ENCODE measurements at places on chromosomes 7 and 10.

GRCh38 chr7:31466036-31466435 lies 47.9 kb upstream of the ITPRID1 start:
- no peak for DNase-seq

- DNase-seq, result no peak
These were observed 78.5 kb downstream of the CREB5 start for GRCh38 chr7:28490831-28491230.

GRCh38 chr10:126373972-126374371 lies 14.3 kb downstream of the ADAM12 start:
- DNase-seq, result no peak

DNA sequence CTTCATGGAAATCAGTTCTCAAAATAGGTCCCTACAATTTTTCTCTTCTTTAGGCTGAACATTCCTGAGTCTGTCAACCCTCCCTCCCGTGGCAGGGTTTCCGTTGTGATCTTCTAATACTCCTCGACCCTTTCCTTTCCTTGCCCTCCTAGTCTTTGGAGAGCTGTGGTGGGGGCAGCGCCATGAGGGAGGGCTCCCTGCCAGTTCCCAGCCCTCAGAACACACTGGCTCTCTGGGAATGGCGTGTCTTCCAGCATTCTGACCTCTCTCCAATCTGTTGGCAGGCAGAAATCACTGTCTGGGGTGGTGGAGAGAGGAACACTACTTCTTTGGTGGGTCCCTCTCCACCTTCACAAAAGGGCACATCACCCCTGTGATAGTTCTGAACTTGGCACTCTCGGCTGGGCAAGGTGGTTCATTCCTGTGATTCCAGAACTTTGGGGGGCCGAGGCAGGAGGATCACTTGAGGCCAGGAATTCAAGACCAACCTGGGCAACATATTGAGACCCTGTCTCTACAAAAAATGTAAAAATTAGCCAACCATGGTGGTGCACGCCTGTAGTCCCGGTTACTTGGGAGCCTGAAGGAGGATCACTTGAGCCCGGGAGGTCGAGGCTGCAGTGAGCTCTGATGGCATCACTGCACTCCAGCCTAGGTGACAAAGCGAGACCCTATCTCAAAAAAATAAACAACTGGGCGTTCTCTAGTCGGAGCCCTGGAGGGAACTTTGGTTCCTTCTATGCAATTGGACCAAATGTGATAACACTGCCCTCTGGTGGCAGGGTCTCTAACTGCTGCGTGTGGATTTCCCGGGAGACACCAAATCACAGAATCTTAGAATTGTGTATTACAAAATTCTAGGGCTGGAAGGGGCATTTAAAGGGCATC lies 13.1 kb upstream of the ARPC1A start:
- DNase-seq, result peak; percentile 80

DNA sequence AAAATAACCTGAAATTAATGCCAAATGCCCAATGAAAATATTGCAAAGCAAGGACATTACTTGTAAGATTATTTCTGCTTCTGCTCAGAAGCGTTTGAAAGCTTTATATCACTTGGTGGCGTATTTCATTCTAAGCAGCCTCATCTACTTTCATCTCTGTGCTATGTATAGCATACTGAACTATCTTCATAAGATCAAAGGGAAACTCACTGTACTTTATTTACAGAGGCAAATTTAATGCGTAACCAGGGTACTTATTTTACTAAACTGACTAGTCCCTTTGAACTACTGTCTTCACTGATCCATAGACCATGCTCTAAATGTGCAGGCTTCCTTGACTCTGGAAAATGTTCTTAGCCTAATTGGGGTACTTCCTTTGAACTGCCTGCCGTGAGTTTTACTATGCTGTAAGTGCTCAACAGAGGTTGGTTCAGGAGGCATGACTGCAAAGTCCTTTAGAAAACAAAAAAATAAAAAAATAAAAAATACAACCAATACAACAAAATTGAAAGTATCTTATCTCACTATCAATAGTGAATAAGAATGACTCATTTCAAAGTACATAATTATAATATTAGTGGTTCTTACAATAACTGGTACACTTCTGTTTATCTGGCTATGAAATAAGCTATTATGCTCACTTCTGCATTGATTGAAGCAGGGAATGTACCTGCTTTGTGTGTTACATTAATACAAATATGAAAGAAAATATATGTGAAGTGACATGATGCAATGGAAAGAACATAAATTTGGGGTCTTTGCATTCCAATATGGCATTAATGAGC lies 41.0 kb upstream of the TSPAN12 start:
- DNase-seq, result no peak

DNA sequence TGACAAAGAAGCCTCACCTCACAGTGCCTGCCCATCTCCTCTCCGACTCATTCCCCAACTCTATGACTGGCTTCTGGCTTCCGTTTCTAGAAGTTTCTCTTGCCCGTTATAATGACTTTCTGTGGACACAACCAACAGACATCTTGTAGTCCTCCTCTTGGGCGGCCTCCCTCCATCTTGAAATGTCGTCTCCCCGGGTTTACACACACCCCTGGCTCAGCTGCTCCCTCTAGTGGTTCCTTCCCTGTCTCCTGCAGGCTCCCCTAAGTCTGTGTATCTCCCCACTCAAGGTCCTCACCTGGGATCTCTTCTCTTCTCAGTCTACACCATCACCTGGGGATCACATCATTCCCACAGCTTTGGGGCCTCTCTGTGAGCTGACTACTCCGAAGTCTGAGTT lies 123.4 kb upstream of the NEBL start:
- DNase-seq, result peak; percentile 7

DNA sequence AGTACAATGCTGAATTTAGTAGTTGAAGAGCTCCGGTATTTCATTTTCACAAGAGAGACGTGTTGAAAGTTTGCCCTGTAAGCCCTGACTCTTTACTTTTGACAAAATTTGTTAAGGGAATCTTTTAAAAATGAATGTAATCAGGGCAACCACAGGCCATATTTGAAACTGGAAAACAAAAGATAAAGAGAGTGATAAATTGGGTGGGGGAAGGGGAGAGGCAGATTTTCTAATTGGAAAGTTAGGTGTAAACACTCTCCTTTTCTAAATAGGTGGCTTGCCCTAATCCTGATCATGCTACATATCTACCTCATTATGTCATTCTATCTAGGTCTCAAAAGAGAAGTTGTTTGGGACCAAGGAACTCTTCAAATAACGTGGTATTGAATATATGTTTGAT lies 90.7 kb downstream of the CABCOCO1 start:
- no peak for DNase-seq

DNA sequence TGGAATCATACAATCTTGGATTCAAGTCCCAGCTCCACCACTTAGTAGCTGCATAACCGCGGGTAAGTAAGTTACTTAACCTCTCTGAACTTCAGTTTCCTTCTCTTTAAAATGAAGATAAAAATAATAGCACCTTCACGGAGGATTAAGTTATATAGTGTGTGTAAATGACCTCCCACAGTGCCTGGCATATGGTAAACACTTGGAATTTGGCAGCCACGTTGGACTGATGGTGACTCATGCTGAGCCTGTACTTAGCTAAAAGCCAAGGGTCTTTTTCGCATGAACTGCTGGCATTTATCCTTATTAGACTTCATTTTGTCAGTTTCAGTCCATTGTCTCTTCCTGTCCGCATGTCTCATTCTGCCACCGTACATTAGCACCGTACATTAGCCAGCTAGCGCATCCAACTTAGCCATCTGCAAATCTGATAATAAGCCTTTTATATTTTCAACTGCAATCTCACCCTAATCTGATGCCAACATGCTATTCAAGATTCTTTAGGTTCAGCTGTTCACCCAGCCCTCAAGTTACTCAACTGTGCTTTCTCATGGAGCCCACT lies 11.2 kb downstream of the SLC13A4 start:
- DNase-seq, result no peak

GRCh38 chr10:130470286-130470685 lies 334.1 kb downstream of the GLRX3 start:
- no peak for DNase-seq

- no peak for DNase-seq
These were observed 10.3 kb downstream of the RBP3 start for GRCh38 chr10:47358457-47358856.

- no peak for DNase-seq
These were observed 54.9 kb downstream of the IKZF1 start for GRCh38 chr7:50359258-50359994.

DNA sequence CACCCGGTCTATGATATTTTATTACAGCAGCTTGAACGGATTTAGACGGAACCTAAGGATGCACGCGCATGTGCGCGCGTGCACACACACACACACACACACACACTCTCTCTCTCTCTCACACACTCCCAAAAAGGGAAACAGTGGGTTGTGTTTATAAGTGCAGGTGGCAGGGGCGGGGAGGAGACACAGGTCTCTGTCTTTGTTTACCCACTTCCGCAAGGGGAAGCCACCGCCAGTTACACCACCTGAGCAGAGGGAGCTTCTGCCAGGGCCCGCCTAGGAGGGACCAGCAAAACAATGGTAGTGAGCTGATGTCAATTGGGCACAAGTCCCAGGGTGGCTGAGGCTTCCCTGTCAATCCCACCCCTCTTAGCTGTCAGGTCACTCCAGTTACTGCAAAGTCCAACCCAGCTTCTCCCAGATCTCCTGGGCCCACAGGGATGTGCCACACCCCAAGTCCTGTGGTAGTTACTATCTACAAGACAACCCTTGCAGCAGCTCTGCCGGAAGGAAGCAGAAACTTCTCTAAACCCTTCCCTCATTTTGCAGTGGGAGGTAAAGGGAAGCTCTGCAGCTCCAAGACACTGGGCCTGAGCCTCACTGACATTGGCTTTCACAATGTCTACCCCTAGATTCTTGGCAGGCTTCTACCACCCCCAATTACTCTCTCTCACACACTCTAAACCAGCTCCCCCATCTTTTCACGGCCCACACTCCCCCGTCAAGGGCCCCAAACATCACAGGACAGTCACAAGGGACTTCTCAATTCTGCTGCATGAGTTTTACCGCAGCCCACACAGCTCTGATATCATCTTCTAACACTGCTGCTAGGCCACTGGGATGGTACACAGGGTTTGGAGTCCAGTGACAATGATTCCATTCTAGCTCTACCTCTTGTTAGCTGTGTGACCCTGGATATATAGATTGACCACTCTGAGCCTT lies 17.6 kb downstream of the ANXA11 start:
- peak; percentile 71 for DNase-seq

DNA sequence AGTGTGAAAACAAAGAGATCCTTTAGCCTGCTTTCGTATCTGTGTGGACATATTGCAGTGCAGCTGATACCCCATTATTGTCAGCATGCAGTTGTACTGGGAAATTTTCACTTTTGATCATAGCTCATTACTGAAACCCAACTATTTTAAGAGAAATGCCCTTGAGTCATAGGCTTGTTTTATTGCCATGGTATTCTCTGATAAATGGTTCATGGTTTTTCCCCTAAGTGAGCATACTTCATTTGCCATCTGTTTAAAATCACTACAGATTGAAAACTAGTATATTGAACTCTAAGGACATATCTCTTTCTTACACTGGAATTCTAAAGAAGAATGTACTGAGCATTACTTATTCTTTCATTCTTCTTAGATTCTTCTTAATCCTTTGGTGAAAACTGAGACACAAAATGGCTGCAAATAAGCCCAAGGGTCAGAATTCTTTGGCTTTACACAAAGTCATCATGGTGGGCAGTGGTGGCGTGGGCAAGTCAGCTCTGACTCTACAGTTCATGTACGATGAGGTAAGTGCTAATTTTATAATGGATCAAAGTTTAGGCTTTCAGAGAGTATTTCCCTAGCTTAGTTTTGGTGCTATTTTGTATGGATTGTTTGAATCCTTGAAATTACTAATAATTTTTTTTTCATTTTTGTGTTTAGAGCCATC lies 63.0 kb downstream of the RALA start:
- DNase-seq, result no peak

- DNase-seq, result no peak
These were observed 2.8 kb upstream of the CELF2 start for GRCh38 chr10:11014671-11015445.

- DNase-seq, result no peak
These were observed 70.5 kb downstream of the ADCYAP1R1 start for GRCh38 chr7:31122649-31123058.

DNA sequence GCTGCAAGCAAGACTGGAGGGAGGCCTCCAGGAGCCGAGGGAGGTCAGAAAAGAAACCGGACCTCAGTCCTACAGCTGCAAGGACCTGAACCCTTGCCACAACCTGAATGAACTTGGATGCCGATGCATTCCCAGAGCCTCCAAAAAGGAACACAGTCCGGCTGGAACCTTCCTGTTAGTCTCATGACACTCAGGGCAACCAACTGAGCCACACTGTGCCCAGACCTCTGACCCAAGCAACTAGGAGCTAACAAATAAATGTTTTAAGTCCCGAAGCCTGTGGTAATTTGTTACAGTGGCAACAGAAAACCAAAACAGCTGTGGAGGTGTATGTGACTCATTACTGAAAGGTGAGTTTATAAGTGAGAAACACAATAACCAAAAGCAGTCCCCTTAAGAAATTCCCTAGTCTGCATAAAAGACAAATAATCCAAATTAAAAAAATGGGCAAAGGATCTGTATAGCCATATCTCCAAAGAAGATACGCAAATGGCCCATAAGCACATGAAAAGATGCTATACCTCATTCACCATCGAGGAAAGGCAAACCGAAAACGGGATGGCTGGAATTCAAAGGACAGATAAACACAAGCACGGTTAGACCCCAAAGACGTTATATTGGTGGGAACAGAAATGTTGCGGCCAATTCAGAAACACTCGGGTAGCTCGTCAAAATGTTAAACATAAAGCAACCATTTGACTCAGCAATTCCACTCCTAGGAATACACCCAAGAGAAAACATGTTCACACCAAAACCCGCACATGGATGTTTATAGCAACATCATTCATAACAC lies 24.8 kb downstream of the GNA12 start:
- DNase-seq, result no peak

GRCh38 chr7:135320268-135320667 lies 86.6 kb downstream of the STRA8 start:
- DNase-seq, result no peak

Data from activated CD4-positive, alpha-beta T cell treated with anti-CD3 and anti-CD28 coated beads for 4 hours (primary cell).